Activated naive CD8-positive, alpha-beta T cell treated with anti-CD3 and anti-CD28 coated beads, Interleukin-2, amount 10 ng/mL, durations not matched to agents 7 days and 5 days (primary cell): ENCODE measurements at places on chromosomes 11 and 22.

DNA sequence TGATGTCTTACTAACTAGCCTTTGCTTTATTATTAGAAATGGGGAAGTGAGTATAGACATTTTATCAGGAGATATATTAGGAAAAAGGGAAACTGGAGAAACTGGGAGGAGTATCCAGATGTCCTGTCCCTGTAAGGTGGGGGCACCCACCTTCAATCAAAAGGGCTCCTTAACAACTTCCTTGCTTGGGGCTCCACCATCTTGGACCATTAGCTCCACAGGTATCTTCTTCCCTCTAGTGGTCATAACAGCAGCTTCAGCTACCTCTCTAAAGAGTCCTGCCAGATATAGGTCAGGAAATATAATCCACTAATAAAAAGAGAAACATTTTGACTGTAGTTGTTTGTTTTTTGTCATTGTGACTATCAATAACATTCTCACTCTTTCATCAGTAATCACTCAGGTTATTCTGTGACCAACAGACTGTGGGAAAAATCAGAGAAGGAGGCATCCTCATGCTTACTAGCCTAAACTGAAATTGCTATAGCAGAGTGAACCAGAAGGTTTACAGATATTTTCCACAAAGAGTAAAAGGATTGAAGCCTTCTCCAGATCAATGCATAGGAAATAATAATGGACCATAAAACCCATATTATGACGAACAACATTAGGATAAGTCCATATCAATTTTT lies 10.4 kb downstream of the OR51B4 start:
- H3K27ac ChIP-seq = no peak overlapping the region
- peaks cover 3% of the 10 kb centered on the region for H3K27me3 ChIP-seq
- H3K4me1 ChIP-seq = no peaks in the 10 kb centered on the region
- DNase-seq = no peak
- H3K4me3 ChIP-seq = no peak overlapping the region

- no peak overlapping the region for H3K27ac ChIP-seq
- H3K36me3 ChIP-seq = peaks cover 8% of the 10 kb centered on the region
- H3K4me1 ChIP-seq = no peaks in the 10 kb centered on the region
- H3K4me3 ChIP-seq = no peak overlapping the region
These were observed 903.7 kb downstream of the FAM181B start for GRCh38 chr11:81829976-81830375.

GRCh38 chr11:119310682-119311052 lies 6.3 kb downstream of the MCAM start:
- no peak for DNase-seq
- peaks cover 2% of the 10 kb centered on the region for H3K36me3 ChIP-seq
- H3K4me3 ChIP-seq = no peak overlapping the region
- H3K27ac ChIP-seq = no peak overlapping the region
- H3K27me3 ChIP-seq = peaks cover 2% of the 10 kb centered on the region
- H3K4me1 ChIP-seq = peaks cover 14% of the 10 kb centered on the region

- H3K27me3 ChIP-seq = no peaks in the 10 kb centered on the region
- no peak for DNase-seq
- peaks cover 13% of the 10 kb centered on the region for H3K4me1 ChIP-seq
- no peak overlapping the region for H3K27ac ChIP-seq
- H3K36me3 ChIP-seq = peaks cover 16% of the 10 kb centered on the region
These were observed 24.8 kb downstream of the RNF169 start for GRCh38 chr11:74773476-74773875.

DNA sequence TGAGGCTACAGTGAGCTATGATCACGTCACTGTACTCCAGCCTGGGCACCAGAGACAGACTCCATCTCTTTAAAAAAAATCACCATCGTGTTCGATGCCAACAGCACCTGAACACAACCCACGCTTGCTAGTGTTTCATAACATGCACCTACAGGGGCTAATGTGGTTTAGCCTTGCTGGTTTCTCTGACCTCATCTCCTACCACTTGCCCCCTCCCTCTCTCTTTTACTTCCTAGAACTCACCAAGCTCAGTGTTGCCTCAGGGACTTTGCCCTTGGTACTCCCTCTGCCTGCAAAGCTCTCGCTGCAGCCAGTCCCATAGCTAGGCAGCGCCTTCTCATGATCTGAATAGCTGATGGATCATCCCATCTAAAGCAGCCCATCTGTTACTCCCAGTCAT lies 99.8 kb downstream of the FBXO7 start:
- no peak overlapping the region for H3K4me3 ChIP-seq
- H3K4me1 ChIP-seq = peaks cover 7% of the 10 kb centered on the region
- no peak for DNase-seq
- no peak overlapping the region for H3K27ac ChIP-seq
- H3K36me3 ChIP-seq = no peaks in the 10 kb centered on the region
